Vagina (tissue), 2 donors: ENCODE measurements at places on chromosomes 6 and 20. TPM values are rescaled to one million over a fixed set of nuclear protein-coding genes. Genes with fewer than 3 reads are reported as not detected.

DNA sequence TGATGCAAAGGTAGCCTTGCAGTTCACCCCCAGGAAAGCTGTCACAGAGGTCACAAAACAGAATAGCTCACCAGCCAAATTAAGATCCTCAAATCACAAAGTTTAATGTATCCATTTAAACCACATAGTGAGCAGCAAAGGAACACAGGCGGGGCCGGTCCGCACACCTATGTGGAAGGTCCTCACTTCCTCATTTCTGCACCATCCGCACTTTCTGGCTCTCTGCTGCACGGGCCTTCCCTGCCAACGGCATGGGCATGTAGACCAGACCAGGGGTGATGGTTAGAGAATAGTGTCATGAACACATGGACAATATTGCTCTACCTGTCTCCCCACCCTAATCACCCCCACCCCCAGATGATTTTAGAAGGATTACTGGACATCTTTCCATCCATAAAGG is 12.1 kb upstream of the TBXT start:
- H3K4me3 ChIP-seq = no peak overlapping the region
- no peaks in the 10 kb centered on the region for H3K36me3 ChIP-seq
- H3K27me3 ChIP-seq = no peaks in the 10 kb centered on the region
- no peak overlapping the region for H3K27ac ChIP-seq

DNA sequence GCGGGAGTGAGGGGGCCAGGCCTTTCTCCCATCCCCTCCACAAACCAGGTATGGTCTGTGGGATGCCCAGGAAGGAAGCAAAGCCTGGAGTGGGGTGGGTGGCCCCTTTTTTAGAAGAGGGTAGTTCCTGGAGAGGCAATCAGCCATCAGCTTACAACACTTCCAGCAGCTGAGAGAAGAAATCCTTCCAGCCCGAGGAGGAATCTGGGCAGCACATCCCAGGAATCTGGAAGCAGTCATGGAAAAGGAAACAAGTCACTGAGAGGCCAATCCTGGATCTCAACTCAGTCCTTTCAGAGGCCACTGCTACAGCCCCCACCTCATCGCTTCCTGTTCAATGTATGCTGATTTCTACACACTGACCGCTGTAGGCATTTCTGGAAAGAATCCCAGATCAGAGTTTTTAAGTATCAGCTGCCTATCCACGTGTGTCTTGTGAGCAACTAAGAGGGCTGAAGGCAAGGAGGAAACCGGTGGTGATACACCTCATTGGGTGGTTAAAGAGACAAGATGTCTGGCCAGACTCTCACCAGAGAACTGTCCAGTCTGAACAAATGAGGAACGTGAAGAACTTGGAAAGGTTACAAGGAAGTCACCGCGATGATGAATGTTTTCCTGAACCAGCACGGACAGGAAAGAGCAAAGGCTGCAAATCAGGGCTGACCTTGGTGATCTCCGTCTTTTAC is 92.9 kb upstream of the SHLD1 start:
- H3K4me1 ChIP-seq = peaks cover 31% of the 10 kb centered on the region
- DNase-seq = no peak
- H3K4me3 ChIP-seq = no peak overlapping the region
- no peaks in the 10 kb centered on the region for H3K36me3 ChIP-seq

Gene PTCHD4
- not detected for total RNA-seq

Gene ARMC2
- 11.5 TPM for total RNA-seq

Gene DACT2
- total RNA-seq = 1.5 TPM

DNA sequence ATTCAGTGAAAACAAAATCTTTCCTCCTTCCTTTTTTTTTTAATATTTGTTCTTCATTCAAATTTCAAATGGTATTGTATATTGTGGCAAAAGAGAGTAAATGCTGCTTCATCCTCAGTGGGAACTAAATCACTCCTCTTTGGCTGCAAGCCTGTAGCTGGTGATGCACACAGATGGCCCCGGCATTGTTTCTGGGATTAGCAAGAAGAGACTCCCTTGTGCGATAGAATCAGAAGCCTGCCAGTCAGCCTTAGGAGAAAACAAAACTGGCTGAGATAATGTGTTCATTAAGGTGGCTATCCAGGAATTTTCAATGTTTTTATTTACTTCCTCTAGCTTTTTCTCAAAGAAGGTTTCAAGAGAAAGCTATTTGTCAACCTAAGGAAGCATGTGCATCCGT is 20.7 kb upstream of the ELOVL2 start:
- DNase-seq = no peak
- no peaks in the 10 kb centered on the region for H3K36me3 ChIP-seq
- H3K27ac ChIP-seq = no peak overlapping the region
- no peak overlapping the region for H3K4me3 ChIP-seq

Gene ASIP
- not detected for total RNA-seq

DNA sequence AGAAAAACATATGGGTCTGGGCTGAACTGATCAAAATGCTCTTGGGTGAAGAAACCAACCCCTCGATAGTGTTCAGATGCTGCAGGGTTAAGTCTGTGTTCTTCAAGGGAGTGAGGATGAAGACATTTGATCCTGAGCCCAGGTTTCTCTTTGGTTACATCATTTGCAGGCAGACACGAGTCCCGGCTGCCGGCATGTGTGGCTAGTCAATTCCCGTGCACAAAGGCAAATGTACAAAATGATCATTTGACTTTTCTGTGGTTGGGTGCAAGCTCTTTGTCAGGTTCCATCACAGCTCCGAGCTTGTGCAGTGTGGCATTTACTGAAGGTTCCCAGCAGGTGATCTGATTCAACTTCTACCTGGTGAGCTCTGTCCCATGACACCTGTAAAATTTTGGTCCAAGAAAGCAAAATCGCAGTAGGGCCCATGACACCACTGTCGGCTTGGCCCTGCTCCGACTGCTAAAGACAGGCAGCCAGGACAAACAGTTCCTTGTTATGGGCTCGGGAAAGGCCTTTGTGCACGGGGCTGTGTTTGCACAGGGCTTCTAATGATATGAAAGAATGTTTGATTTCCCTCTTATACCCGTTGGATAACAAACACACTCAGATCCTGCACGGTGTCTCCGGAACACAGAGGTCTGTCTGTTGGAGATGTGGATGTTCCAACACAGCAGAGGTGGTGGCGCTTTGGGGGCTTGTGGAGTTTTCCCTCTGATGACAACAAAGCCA is 46.9 kb downstream of the GJA10 start:
- no peak for DNase-seq
- no peaks in the 10 kb centered on the region for H3K36me3 ChIP-seq
- H3K4me1 ChIP-seq = no peaks in the 10 kb centered on the region
- no peak overlapping the region for H3K4me3 ChIP-seq
- H3K27me3 ChIP-seq = no peaks in the 10 kb centered on the region
- no peak overlapping the region for H3K27ac ChIP-seq

Gene VIP
- total RNA-seq = 68.0 TPM

DNA sequence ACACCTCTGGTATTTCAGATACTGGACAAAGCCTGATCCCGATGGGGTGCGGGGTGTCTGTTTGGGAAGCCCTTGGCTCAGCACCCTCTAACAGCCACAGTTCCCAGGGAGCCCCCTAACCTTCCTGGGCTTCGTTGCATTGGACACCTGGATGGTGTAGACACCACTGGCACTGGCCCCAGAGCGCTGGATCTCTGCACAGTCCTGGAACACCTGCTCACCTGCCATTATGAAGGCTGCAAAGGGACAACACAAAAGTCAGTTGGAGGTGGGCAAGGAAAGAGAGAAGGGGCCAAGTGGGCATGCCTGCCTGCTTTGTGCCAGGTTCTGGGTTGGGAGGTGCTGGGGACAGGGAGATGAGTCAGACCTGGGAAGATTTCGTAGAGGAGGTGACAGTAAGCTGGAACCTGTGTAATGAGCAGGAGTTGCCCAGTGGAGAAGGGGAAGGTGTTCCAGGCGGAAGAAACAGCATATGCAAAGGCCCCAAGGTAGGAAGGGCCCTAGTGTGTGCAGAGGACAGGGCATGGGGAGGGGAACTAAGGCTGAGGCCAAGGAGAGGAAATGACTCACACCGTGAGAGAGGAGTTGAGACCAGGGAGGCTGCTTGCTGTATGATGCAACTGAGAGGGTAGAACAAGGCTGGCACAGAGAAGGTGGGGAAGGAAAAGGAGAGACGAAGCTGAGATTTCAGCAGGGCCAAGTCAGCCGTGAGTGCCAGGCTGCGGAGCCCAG is 34.9 kb downstream of the ANGPT4 start:
- H3K4me1 ChIP-seq = peaks cover 11% of the 10 kb centered on the region
- H3K27me3 ChIP-seq = no peaks in the 10 kb centered on the region
- no peak overlapping the region for H3K27ac ChIP-seq
- no peak for DNase-seq
- H3K36me3 ChIP-seq = no peaks in the 10 kb centered on the region

- no peak overlapping the region for H3K4me3 ChIP-seq
- H3K27ac ChIP-seq = no peak overlapping the region
- H3K36me3 ChIP-seq = no peaks in the 10 kb centered on the region
- H3K27me3 ChIP-seq = no peaks in the 10 kb centered on the region
- no peaks in the 10 kb centered on the region for H3K4me1 ChIP-seq
Measured at GRCh38 chr6:145263778-145264211, 471.5 kb downstream of the EPM2A start.

Gene TMEM217
- not detected for total RNA-seq

Gene SMPDL3A
- 44.7 TPM for total RNA-seq

Gene EYA2
- 8.1 TPM for total RNA-seq

Gene C6orf132
- total RNA-seq = 78.6 TPM

DNA sequence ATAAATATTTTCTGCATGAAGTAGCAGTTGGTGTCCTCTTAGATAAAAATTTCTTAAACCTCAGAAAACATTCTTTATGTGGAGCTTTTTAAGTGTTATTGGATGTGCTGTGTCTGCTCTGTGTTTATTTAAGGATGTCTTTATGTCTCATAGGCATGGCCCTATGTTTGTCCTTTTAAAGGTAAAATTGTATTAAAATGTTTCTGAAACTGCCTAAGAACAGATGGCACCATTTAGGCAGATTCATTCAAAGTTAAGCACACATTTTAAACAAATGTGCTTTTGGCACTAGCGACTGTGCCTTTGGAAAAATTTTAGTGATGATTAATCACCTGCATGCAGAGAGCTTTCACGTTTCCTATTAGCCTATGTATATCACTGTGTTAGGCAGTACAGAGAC is 125.2 kb downstream of the KIF6 start:
- no peaks in the 10 kb centered on the region for H3K4me1 ChIP-seq
- H3K27me3 ChIP-seq = no peaks in the 10 kb centered on the region
- no peaks in the 10 kb centered on the region for H3K36me3 ChIP-seq
- H3K27ac ChIP-seq = no peak overlapping the region
- no peak overlapping the region for H3K4me3 ChIP-seq

GRCh38 chr6:80454197-80454596 is 347.7 kb downstream of the BCKDHB start:
- H3K27ac ChIP-seq = no peak overlapping the region
- no peaks in the 10 kb centered on the region for H3K36me3 ChIP-seq
- DNase-seq = no peak

Gene PSORS1C1
- total RNA-seq = 9.6 TPM

DNA sequence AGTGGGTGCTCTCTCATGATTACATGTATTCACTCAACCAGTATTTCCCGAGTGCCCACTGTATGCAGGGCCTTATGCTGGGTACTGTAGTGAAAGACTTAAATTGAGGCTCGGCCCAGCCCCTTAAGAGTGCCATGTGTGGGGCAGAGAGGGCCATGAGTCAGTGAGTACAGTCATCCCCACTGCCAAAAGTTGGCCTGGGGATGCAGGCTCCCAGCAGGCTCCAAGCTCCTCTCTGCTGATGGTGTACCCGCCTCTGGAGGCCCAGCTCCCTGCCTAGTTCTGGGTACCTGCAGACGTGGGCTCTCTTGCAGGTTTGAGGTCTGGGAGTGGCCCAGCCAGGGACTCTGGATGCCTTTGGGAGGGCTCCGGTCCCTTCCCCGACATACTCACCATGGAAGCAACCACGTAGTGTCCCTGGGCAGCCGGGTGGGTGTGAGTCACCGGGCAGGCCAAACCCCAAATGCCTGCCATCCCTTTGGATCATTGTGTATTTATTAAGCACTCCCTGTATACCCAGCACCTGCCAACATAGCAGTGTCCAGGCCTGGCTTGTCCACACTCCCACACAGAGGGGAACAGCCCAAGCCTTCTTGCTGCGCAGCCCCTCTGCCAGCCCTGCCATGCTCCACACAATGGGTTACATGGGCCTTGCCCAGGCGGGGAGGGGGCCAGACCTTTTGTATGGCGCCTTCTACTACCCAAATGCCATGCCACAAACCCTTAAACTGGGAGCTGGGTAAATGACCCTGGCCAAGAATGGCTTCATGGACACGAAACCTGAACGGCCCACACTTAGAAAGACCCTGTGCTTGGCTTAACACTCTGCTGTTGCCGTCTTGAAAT is 153.6 kb downstream of the VEGFA start:
- no peak for DNase-seq
- no peak overlapping the region for H3K27ac ChIP-seq
- peaks cover 15% of the 10 kb centered on the region for H3K4me1 ChIP-seq
- H3K4me3 ChIP-seq = no peak overlapping the region
- no peaks in the 10 kb centered on the region for H3K36me3 ChIP-seq

Gene PRPF6
- 50.6 TPM for total RNA-seq

GRCh38 chr6:169223006-169223405 is 30.6 kb downstream of the THBS2 start:
- H3K27ac ChIP-seq = no peak overlapping the region
- DNase-seq = no peak
- H3K27me3 ChIP-seq = no peaks in the 10 kb centered on the region
- H3K4me3 ChIP-seq = no peak overlapping the region
- H3K36me3 ChIP-seq = no peaks in the 10 kb centered on the region

- no peak overlapping the region for H3K4me3 ChIP-seq
- DNase-seq = no peak
- H3K27me3 ChIP-seq = no peaks in the 10 kb centered on the region
- no peak overlapping the region for H3K27ac ChIP-seq
- H3K36me3 ChIP-seq = no peaks in the 10 kb centered on the region
- no peaks in the 10 kb centered on the region for H3K4me1 ChIP-seq
Measured at GRCh38 chr6:104973404-104973803, 16.5 kb downstream of the LIN28B start.

Gene SLC22A2
- not detected for total RNA-seq

DNA sequence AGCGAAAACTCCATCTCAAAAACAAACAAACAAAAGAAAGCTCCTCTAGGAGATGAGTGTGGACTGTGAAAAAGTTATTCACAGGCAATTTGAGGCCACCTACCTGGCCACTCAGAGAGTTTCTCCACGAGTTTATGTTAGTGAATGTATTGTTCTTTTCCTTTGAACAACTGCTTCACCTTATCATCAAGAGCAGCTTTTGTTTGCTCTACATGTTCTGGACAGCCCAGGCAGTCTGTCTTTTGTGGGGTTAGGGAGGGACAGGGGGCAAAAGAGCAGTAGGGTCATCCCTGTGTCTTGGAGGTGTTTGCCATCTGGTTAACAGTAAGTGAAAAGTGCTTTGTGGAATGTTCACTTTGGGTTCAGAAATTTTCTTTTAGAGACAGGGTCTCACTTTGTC is 8.0 kb downstream of the CASS4 start:
- no peaks in the 10 kb centered on the region for H3K4me1 ChIP-seq
- DNase-seq = peak; percentile 16
- no peaks in the 10 kb centered on the region for H3K27me3 ChIP-seq
- H3K36me3 ChIP-seq = no peaks in the 10 kb centered on the region
- H3K27ac ChIP-seq = no peak overlapping the region

Gene HEBP2
- 62.4 TPM for total RNA-seq

GRCh38 chr20:57576002-57576401 is 15.1 kb downstream of the PCK1 start:
- no peak overlapping the region for H3K27ac ChIP-seq
- no peak for DNase-seq
- no peaks in the 10 kb centered on the region for H3K27me3 ChIP-seq

GRCh38 chr6:142372348-142372747 is 70.5 kb downstream of the ADGRG6 start:
- no peaks in the 10 kb centered on the region for H3K27me3 ChIP-seq
- H3K4me1 ChIP-seq = peaks cover 10% of the 10 kb centered on the region
- DNase-seq = no peak
- H3K4me3 ChIP-seq = no peak overlapping the region

- no peak overlapping the region for H3K27ac ChIP-seq
- H3K4me1 ChIP-seq = peaks cover 79% of the 10 kb centered on the region
- no peak overlapping the region for H3K4me3 ChIP-seq
- no peaks in the 10 kb centered on the region for H3K27me3 ChIP-seq
- DNase-seq = no peak
Measured at GRCh38 chr20:50541606-50542041, 31.4 kb downstream of the PTPN1 start.

Gene THBS2
- 86.4 TPM for total RNA-seq
